ENCODE measurements at places on chromosomes 2 and 18.

DNA sequence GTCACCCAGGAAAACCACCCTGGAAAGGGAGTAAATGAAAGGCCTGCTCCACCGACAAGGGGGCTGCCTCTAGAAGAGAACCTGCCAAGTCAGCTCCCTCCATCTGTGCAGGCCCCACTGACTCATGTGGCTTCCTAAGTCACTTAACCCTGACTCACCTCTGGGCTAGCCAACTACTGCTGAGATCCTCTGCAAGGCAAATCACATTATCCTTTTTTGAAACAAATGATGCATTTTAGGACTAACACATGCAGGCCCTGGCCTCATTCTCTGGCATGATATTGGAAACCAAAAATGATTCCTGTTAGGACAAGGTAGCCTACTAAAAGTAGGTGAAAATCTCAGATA is 474.6 kb downstream of the EPHA4 start:
- no peak for DNase-seq

- no peak for DNase-seq
Observed at GRCh38 chr18:41227993-41228392, 727.0 kb upstream of the PIK3C3 start.

DNA sequence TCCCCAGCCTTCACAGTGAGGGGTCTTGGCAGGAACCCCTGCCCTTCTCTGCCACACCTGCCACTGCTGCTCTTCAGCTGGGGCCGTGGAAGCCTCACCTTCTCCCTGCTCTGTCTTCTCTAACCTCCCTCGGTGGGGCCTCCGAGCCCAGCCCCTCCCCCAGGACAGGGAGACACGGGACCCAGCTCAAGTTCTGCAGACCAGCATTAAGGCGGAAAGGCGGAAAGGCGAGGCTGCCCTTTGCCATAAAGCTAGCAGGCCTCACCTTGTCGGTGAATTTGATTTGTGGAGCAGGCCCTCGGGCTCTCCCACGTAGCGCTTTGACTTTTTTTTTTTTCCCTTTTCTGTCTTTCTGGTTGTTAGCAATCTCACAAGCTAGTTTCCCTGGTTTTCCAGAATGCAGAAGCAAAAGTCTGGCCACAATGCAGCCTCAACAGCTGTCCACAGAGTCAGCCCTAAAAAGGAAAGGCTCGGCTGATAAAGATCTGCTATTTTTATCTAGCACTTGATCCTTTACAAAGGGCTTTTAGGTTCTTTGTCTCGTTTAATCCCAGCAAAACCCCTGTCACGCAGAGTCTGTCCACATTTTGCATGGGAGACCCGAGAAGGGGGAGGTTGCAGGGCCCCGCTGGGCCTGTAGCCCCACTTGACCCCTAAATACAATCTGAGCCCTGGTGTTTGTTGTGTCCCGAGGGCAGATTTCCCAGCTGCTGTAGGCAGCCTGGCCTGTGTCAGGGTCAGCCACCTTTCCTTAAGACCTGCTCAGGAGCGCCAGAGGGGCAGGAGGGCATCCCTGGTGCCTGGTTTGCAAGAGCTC is 6.0 kb downstream of the ITM2C start:
- DNase-seq, result no peak

GRCh38 chr2:160375037-160375436 is 118.6 kb downstream of the RBMS1 start:
- DNase-seq, result no peak

- no peak for DNase-seq
Observed at GRCh38 chr2:223787358-223787757, 50.0 kb downstream of the AP1S3 start.

DNA sequence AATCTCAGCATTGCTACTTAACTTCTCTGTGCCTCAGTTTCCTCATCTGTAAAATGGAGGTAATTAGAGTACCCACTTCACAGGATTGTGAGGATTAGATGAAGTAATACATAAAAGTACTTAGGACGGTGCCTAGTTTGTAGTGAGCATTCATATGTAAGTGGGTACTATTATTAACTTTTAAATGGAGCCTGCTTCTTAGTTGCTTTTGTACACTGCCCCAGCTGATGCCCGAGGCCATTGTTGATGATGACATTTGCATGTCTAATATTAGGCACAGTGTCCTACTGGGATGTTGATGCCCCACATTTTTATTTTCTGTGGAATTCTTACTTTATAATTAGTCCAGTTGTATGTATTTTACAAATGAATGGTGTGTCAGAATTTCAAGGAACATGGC is 79.7 kb upstream of the STON1 start:
- DNase-seq, result no peak

DNA sequence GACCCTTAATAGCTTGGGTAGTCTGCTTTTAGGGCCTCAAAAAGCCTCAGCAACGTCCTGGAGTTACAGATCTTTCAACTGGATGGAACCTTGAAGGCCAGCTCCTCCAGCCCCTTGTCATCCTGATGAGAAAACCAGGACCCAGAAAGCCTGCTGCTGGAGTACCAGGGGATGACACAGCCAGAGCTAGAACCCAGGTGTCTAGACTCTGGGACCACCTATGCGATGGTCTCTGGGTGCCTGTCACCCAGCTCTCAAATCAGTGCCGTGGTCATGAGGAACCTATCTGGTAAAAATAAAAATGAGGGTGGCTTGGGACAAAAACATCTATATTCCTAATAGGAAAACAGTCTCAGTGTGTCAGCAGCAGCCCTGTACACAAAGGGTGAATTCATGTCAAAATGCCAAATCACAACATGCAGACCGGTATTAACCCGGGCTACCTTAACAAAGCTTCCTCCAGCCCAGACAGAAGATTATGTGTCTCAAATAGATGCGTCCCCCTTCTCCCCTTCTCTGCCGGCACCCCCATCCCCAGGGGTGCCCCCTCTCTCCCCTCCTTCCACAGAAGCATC is 28.5 kb downstream of the SMAD7 start:
- DNase-seq, result no peak

- no peak for DNase-seq
Observed at GRCh38 chr2:8578335-8579244, 103.3 kb upstream of the ID2 start.

GRCh38 chr18:42480441-42480840 is 525.4 kb downstream of the PIK3C3 start:
- no peak for DNase-seq

GRCh38 chr2:112006076-112006410 is 49.0 kb upstream of the TMEM87B start:
- no peak for DNase-seq

GRCh38 chr2:145091967-145092366 is 572.0 kb upstream of the ZEB2 start:
- DNase-seq, result no peak

DNA sequence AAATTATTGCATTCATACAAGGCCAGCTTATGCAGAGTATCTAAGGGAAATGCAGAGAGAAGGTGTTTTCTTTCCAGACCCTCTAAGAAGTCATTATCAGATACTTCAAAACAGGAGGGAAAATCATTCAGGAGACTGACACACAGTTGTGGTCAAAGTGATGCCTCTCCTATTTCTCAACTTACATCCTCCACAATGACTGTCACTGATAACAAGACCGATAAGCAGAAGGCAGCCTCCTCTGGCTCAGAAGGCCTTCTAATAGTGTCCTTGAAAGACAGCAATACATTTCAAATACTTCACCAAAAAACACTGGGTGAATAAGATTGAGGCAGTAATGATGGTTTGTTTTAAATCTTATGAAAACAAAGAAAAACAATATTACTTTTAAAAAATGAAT is 199.7 kb downstream of the PIEZO2 start:
- no peak for DNase-seq

- DNase-seq, result no peak
Observed at GRCh38 chr18:63237881-63238692, 81.5 kb downstream of the BCL2 start.

DNA sequence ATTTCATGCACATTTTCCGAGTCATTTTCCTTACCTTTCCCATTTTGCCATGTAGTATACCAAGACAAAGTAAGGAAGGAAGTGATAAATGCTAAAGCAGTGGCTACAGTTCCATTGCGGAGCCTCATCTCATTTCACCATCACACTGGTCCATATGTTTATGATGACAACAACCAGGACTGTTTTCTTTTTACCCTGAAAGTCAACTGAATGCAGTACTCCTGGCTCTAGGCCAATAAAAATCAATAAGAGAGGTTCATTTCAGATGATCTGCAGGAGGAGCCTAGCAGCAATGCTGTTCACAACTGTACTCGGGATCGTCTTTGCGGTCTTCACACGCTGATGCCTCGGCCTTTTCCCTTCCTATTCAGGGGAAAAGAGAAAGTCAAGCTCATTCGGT is 4.7 kb downstream of the MGAT4A start:
- no peak for DNase-seq

GRCh38 chr2:3108710-3109702 is 268.6 kb downstream of the EIPR1 start:
- no peak for DNase-seq

DNA sequence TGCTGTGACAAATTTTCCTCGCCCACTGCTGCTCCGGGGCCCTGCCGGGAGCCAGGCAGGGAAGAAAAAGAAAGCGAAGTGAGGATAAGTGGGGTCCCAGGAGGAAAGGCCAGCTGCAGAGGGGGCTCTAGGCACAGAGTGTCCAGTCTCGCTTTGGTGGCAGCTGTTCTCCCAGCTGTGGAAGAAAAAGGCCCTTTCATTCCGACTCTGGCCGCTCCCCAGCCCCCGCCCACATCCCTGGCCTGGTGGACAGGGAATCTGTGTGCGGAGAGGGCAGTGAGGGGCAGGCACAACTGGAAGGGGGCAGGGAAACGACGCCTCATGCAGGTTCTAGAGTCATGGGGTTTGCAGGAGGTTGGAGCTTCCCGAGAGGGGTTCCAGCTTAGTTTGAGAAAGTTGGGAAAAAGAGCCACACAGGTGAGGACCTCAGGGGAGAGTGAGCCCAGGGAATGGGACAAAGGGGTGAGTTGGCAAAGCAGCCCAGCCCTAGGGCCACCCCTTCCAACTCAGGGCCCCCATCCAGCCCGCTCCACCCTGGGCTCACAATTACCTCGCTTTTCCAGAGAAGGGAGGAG is 1.8 kb downstream of the RTKN start:
- DNase-seq, result no peak

DNA sequence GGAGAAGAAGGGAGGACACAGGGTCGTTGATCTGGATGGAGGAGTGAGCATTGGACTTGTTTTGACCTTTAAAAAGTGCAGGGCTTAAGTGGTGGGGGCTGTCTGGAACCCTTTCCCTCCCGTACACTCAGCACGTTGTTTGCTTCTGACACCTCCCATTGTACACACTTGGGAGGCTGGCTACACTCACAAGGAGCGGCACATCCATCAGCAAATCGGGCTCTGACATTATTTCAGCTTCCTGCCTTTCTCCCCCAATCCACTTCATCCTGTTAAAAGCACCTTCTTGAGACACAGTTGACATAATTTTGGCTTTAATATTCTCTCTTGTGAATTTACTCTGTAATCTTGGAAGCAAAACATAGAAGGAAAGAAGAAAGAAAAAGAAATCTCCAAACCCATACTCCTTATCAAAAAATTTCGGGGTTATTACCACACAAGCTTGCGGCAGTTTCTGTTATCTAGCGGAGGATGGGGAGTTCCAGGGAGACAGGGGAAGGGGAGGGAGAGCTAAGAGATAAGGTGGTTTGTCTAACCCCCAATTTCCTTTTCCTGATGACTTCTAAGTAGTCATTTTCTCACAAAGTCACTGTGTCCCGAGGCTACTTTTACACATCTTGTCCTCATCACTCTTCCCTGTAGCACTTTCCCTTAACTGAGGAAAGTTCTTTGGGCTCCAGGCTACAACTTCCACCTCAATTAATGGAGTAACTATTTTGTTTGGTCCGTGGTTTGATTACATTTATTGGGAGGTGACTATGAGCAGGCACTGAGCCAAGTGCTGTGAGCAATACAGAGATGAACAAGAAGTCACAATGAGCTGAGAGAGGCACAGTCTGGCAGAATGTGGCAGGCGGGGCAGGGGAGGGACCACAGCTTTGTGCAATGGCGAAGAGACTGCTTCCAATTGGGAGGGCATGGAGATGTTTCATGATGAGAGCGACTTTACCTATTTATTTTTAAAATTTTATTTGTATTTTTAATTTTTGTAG is 240.1 kb upstream of the MEX3C start:
- no peak for DNase-seq

- no peak for DNase-seq
Observed at GRCh38 chr2:83585250-83585649, 873.8 kb downstream of the SUCLG1 start.

- DNase-seq, result no peak
Observed at GRCh38 chr2:128626760-128627511, 308.3 kb upstream of the HS6ST1 start.

GRCh38 chr18:49898421-49898820 is 85.1 kb upstream of the ACAA2 start:
- peak; percentile 54 for DNase-seq

DNA sequence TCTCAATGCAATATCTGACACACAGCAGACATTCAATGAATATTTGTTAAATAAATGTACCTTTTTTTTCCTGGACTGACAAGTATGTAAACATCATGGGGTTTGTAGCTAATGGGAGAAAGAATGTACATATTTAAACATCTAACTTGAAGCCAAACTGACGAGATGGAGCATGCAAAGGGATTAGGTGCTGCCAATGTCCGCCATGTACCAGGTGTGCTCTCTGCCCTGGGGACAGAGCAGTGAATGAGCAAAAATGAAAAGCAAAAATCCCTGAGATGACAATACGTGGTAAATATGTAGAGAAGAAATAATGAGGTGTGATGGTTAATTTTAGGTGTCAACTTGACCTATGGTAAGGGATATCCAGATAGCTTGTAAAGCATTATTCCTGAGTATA is 247.4 kb upstream of the CELF4 start:
- DNase-seq, result no peak

DNA sequence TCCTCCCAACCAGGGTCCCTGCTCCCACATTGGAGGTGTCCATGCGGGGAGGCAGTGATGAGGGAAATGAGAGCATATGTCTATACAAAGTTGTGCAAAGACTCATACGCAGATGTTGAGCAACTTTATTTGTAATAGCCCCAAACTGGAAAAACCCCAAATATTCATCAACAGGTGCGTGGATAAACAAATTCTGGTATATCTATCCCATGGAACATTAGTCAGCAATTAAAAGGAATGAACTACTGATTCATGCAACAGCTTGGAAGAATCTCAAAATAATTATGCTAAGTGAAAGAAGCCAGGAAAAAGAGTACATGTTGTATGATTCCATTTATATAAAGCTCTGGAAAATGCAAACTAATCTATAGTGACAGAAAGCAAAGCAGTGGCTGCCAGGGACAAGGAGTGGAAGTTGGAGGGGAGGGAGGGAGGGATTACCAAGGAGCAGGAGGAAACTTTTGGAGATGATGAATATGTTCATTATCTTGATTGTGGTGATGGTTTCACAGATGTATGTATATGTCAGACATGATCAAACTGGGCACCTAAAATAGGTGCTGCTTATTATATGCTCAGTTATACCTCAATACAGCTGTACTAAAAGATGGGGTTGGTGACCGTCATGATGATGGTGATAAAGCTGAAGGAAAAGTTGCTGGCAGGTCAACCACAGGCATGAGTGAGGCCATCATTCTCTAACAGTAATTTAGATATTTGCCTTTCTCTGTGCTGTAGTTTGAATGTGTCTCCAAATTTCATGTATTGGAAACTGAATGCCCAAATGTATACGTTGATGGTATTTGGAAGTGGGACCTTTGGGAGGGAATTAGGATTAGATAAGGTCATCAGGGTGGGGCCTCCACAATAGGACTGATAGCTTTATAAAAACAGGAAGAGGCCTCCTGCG is 270.9 kb downstream of the CYP26B1 start:
- no peak for DNase-seq

- DNase-seq, result peak; percentile 14
Observed at GRCh38 chr2:159497256-159497655, 119.1 kb downstream of the BAZ2B start.

- DNase-seq, result no peak
Observed at GRCh38 chr2:230614913-230615332, 97.7 kb upstream of the CAB39 start.

GRCh38 chr2:40886100-40886499 is 434.2 kb upstream of the SLC8A1 start:
- no peak for DNase-seq

Data from activated CD4-positive, alpha-beta T cell treated with anti-CD3 and anti-CD28 coated beads, Interleukin-2, amount 50 U/mL, for 16 hours (primary cell).